ENCODE measurements at places on chromosomes 3 and 15.

GRCh38 chr3:8538913-8539312 lies 37.3 kb downstream of the LMCD1 start:
- no peak for DNase-seq

DNA sequence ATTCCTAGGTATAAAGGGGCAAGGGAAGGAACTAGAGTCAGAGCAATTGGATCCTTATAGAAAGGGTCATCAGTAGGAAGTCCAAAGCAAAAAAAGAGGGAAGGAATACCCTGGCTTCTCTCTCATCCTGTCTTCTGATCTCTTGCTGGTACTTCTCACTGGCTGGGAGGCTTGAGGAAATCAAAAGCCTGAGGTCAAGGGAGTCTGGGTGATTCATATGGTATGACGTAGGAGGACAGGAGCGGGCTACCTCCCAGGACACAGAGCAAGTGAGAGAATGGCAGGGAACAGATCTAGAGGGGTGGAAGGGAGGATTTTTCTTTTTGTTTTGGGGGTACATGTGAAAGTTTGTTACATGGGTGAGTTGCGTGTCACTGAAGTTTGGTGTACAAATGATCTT lies 76.0 kb downstream of the CFAP20DC start:
- DNase-seq, result no peak

- DNase-seq, result peak; percentile 36
Observed at GRCh38 chr3:151439652-151440125, 21.2 kb downstream of the IGSF10 start.

DNA sequence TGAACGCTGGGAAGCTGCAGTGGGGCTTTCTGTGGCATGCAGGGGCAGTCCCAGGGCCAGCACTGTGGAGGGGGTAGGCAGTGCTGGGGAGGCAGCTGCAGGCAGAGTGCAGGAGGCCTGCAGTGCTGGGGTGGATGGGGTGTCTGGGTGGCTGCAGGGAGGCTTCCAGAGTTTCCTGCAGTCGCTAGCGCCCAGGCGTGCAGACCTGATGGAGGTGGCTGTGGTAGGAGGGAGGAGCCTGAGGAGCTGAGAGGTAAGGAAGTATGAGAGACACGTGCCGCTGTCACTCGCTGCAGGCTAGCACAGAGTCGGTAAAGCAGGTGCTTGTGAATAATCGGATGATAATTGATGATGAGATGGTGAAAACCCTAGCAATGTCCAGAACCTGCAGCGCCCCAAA lies 16.3 kb downstream of the SYNM start:
- DNase-seq, result no peak

GRCh38 chr3:152405915-152406802 lies 137.4 kb downstream of the MBNL1 start:
- no peak for DNase-seq

DNA sequence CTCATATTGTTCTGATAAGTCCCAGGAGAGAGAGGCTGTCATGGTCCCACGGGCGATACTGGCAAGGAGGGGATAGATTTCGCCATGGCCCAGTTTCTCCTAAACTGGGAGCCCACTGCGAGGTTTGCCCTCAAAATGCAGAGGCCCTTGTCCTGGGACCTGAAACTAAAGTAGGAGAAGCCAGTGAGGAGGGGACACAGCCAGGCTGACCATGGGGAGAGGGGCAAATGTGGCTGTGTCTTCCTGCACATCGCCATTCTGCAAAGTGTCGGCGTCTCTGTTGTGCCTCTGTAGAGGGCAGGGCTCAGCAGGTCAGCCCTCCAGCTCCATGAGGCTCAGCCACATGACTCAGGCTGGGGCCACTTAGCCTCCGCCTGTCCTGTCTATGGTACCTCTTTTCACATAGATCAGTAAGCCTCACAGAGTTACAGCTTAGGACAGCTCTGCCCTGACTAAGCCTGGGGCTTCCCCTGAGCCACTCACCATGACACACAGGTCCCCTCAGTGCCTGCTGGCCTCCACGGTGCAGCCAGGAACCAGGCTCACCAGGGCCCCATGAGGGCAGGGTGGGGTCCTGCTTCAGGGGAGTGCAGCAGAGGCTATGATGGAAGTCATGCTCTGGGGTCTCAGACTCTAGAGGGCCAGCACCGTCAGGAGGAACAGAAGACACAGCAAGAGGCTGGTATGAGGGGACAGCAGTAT lies 28.6 kb upstream of the PLXNA1 start:
- no peak for DNase-seq

GRCh38 chr3:31247850-31248562 lies 284.7 kb upstream of the STT3B start:
- no peak for DNase-seq
